PC-3 (cell line): ENCODE measurements at places on chromosomes 3 and 15. TPM values are rescaled to one million over a fixed set of nuclear protein-coding genes. Genes with fewer than 3 reads are reported as not detected.

DNA sequence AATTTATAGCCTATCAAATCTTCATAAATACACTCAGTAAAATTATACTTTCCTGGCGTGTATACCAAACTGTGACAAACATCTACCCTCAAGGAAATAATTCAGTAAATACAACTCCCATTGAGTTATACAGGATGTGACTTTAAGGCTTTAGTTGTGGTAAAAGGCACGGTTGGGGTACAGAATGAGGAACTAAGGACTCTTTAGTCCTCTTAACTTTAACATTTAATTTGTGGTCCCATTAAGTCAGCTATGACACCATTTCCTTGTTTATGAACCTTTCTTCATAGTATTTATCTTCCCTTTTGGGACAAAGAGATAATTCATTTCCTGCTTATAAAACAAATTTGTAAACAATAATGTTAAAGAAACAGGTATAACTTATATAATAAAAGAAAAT is 30.2 kb downstream of the IFT80 start:
- H3K4me1 ChIP-seq = peaks cover 15% of the 10 kb centered on the region
- H3K27ac ChIP-seq = no peak overlapping the region
- H3K4me3 ChIP-seq = no peak overlapping the region
- DNase-seq = peak; percentile 9
- H3K36me3 ChIP-seq = no peaks in the 10 kb centered on the region

DNA sequence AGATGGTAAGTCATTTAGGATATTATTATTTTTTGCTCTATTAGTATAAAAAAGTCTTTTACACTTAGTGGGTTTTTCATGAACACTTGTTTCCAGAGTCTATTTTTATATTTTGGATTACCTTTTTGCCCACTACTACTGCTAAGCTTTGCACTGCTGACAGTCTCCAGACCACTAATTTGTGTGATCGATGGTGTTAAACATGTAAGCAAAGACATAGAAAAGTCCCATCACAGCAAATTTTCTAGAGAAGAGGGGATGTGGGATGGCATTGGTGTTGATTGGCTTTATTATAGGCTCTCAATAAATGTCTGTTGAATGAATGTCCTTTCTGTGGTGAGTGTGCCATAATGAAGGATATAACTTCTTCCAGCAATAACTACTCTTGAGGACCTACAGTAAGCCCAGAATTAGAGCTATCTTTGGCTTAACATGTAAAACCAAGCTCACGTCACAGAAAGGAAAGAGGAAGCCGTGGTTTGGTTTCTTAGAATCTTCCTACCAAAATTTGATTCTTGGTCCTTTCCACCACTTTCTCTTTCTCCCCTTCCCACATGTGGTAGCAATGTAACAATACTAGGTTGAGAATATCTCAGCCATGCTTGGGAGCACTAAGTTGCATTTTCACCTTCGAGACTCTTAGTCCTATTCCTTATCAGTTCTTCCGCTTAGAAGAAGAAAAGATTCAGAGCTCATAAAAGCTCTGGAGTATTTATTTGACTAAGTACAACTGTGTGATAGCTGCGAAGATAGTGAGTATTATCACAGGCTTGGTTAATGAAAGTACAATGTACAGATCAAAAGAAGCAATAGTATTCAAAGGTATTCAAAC is 90.6 kb upstream of the UMPS start:
- no peak for DNase-seq
- no peak overlapping the region for H3K27ac ChIP-seq
- H3K36me3 ChIP-seq = no peaks in the 10 kb centered on the region
- no peaks in the 10 kb centered on the region for H3K27me3 ChIP-seq
- no peaks in the 10 kb centered on the region for H3K4me1 ChIP-seq
- no peak overlapping the region for H3K4me3 ChIP-seq

- no peak overlapping the region for H3K27ac ChIP-seq
- H3K36me3 ChIP-seq = no peaks in the 10 kb centered on the region
- H3K4me1 ChIP-seq = peaks cover 22% of the 10 kb centered on the region
- H3K27me3 ChIP-seq = no peaks in the 10 kb centered on the region
These were observed 83.9 kb downstream of the HHLA2 start for GRCh38 chr3:108380128-108380795.

The SERF2 gene
- total RNA-seq = 665 and 756 TPM in 2 replicates

GRCh38 chr3:50319894-50320625 is 2.5 kb downstream of the HYAL2 start:
- peak overlapping the region; percentile 97 for H3K4me3 ChIP-seq
- H3K4me1 ChIP-seq = peaks cover 48% of the 10 kb centered on the region
- peak overlapping the region; percentile 86 for H3K27ac ChIP-seq
- H3K27me3 ChIP-seq = no peaks in the 10 kb centered on the region
- no peak for DNase-seq
- peaks cover 6% of the 10 kb centered on the region for H3K36me3 ChIP-seq

DNA sequence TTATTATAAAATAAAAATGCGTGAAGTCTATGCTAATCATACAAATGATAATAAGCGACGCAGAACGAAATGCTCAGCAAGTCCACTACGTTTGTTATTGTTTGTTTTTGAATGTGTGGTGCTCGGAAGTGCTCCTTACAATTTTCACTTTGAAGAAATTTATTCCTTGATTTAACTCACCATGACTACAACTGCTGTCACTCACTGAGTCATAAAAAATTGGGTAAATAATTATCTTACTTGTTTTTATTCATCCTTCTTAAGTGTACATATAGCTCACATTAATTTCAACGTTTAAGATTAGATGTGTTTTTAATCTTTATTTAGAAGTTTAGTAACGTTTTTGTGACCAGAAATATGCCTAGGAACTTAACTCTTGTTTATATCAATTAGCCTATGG is 66.7 kb upstream of the NANOGP8 start:
- no peak overlapping the region for H3K27ac ChIP-seq
- DNase-seq = peak; percentile 47
- H3K4me3 ChIP-seq = no peak overlapping the region
- H3K27me3 ChIP-seq = no peaks in the 10 kb centered on the region

DNA sequence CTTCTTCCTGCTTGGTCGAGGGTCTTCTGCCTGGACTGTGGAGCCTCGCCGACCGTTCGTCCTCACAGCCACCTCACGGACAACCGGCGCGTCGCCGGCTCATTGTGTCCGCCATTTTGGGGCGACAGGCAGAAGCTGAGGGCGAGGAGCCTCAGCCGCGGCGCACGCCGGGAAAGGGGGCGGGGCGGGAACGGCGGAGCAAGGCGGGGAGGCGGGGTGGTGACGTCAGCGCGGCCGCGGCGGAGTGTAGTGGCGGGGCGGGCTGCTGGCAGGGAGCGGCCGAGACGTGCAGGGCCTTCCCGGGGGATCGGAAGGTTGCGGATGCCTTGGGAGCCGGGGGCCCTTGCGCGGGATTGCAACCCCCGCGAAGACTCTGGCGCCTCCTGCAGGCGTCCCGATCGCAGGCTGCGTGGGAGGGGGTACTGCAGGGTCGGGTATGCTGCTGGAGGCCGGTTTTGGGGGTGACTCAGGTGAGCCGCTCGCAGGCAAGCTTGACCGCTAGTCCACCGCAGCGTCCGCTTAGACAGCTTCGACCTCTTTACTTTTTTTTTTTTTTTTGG is at the start of gene WDR82:
Gene WDR82 (minus strand): TSS at position 140 of the 560 bp plus-strand sequence. CDS start 288 bp downstream, outside the sequence.
- H3K4me3 ChIP-seq = peak within 1 kb of the TSS; percentile 76
- H3K27ac ChIP-seq = peak within 1 kb of the TSS; percentile 86
- H3K36me3 ChIP-seq = peaks cover 10% of the 10 kb centered on the region; the same call in 1 of the 2 replicates
